ENCODE measurements at places on chromosomes 1 and 21.

- DNase-seq = no peak
Observed at GRCh38 chr1:3590139-3590763, 21.1 kb downstream of the MEGF6 start.

DNA sequence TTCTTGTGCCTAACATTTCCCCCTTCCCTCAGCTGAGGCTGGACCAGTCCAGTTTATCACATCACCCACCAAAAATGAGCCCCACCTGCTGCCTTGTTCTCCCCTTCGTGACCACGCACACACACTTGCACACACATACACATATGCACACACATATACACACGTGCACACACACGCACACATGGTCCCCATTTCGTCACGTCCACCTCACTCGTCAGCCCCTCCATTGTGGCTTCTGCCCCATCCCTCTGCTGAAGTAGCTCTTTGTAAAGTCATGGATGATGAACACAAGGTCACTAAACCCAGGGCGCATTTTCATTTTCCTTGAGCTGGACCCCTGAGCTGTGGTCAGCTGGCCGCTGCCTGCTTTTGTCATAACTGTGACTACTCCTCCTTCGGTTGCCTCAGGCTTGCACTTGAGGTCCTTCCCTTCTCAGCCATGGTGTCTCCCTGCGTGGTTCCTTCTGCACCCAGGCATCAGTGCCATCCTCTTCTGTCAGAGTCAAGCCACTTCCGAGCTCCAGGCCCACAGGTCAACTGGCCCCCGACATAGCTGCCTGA, 93.8 kb downstream of the SYT2 start:
- DNase-seq = no peak

GRCh38 chr21:32574946-32575925, 10.1 kb downstream of the TCP10L start:
- no peak for DNase-seq

DNA sequence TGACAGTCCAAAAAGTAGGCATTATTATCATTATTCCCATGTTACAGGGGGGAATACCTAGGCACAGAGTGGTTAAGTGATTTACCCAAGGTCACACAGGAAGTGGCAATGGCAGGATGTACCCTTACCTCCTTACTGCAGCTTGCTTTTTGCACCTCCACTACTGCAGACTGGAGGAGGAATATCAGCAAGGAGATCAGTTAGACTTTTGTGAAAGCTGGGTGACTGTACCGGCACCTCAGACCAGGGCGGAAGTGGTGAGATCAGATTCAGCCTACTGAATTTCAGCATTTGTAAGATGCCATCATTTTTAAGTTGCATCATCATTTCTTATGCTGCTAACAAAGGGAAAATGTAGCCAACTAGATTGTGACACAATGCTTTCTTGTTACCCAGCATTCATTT, 4.5 kb downstream of the ADARB1 start:
- DNase-seq = no peak

DNA sequence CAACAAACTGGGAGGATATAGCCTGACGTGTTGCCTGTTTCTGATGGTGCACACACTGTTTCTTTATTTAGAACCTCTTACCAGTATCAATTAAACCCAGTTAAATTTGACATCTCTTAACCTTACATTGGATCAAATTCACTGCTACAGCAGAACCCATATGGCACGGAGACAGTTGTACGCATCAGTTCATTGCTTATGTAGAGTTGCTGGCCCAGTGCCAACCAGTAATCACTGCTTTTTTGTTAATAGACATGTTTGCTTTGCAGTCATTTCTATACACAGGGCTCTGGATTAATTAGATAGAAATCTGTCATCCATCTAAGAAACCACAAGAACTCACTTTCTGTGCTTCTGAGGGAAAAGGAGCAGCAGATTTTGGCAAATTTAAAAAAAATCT, 154.0 kb downstream of the RWDD3 start:
- no peak for DNase-seq

DNA sequence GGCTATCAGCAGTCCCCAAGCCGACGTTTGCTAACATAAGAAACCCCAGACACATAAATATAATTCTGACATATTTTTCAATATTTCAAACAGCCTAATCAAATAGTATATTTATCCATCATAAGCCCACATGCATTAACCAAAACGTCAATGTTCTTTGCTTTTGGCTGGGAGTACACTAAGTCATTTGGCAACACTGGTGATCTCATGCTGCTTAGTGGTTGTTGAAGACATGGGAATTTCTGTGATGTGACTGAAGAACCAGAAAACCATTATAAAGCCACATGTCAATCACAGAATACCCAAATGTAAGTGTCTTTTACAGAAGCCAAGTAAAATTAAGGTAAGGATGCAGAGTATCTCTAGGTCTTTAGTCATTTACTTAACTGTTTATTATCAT, 57.6 kb downstream of the PLPPR5 start:
- DNase-seq = no peak

GRCh38 chr1:16243936-16244649, 7.1 kb upstream of the CPLANE2 start:
- DNase-seq = peak; percentile 74

DNA sequence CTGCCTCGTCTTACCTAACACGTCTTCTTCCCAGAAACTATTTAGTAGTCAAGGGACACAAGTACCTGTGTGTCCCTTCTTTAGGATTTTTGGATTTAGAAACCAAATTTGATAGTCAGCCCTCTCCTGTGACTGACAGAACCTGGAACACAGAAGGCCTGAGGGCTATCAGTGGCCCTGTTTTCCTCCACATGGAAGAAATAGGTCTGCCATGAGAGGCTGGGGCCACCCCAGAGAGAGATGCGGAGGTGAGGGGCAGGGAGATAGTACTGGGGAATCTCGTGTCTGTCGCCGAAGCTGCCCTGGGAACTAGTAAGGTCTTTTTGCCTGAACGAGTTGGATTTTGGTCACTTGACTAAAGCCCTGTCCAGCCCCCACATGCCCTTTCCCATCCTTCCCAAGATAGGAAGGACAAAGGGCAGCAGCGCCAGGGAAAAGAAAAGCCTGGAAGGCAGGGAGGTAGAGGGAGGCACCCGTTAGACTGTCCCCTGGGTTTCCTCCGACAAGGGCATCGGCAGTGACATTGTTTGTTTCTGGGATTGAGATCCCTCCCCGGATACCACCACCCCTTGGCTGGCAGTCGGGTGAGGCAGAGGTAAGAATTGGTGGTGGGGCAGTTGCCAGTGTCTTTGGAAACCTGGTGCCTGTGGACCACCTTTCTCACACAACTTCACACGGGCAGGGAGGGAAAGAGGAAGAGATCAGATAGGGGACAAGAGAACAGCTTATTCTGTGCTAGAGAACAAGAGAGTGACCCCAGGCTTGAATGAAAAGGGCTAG, 19.8 kb downstream of the SMIM12 start:
- no peak for DNase-seq

DNA sequence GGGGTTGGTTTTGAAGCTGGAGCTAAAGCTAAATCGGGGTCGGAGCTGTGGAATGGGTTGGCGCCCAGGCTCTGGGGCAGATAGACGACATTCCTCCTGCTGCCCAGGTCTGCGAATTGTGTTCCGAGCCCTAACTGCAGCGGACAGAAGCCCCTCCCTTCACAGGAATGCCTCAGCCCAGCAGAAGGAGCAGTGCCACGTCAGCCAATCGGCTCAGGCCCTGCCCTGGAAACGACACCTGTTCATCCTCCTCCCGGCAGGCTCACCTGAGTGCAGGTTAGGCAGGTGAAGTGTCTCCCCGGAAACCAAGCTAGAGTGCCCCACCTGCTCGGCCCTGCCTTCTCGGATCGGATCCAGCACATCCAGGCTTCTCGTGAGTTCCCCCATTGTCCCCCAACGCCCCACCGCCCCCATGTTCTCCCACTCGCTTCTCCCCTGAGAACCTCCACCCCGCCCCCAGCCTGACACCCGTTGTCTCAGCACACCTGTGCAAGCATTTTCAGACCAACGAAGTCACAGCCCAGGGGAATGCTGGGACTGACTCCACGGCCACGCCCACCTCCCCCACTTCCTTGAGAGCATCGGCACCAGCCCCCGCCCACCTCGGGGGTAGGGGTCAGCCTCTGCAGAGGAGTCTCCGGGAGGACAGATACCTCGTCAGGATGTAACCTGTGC, 775 bp downstream of the TMEM125 start:
- no peak for DNase-seq

- no peak for DNase-seq
Observed at GRCh38 chr1:112325504-112325903, 70.5 kb upstream of the CTTNBP2NL start.

GRCh38 chr21:14864211-14865021, 200.4 kb downstream of the NRIP1 start:
- no peak for DNase-seq

- no peak for DNase-seq
Observed at GRCh38 chr1:25863486-25864262, 4.4 kb upstream of the AUNIP start.
